Left hindlimb (tissue), 1 donor: ENCODE measurements at places on chromosomes 6 and 20.

DNA sequence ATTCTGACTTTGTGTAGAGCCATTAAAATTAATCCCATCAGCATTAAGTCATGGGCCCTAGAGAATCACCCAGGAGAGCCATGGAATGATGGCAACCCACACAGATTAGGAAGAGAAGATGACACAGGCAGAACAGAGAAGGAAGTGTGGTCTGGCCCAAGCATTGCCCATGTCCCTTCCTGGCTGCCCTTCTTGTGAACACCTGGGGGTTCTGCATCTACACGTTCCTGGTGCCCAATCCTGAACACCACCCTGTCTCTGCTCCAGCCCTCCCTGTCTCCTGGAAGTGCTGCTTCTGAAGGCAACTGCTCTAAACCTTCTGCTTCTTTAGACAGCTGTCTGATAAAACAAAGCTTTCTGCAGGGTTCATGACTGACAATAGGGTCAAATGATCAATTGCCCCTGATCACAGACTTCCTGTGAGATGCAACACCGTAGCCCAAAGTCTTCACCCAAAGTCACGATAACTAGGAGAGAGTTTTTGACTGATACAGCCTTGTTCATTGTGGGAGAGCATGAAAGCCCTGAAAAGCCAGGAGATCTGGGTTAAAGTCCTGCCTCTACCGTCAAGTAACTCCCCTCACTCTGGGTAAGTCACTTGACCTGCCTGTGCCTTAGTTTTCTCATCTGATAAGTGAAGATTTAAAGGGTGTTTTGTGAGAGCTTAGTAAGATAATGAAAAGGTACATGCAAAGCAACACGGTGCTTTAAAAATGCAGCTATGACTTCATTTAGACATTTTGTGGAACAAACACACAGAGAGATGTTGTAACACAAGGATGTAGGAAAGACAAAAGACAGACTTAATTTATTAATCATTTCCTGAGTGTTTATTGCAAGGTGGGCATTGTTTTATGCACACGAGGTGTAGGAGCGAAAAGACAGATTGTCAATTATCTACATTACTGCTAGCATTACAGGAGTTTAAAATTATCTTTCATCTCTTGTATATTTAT lies 291.2 kb upstream of the STXBP5 start:
- DNase-seq: no peak

DNA sequence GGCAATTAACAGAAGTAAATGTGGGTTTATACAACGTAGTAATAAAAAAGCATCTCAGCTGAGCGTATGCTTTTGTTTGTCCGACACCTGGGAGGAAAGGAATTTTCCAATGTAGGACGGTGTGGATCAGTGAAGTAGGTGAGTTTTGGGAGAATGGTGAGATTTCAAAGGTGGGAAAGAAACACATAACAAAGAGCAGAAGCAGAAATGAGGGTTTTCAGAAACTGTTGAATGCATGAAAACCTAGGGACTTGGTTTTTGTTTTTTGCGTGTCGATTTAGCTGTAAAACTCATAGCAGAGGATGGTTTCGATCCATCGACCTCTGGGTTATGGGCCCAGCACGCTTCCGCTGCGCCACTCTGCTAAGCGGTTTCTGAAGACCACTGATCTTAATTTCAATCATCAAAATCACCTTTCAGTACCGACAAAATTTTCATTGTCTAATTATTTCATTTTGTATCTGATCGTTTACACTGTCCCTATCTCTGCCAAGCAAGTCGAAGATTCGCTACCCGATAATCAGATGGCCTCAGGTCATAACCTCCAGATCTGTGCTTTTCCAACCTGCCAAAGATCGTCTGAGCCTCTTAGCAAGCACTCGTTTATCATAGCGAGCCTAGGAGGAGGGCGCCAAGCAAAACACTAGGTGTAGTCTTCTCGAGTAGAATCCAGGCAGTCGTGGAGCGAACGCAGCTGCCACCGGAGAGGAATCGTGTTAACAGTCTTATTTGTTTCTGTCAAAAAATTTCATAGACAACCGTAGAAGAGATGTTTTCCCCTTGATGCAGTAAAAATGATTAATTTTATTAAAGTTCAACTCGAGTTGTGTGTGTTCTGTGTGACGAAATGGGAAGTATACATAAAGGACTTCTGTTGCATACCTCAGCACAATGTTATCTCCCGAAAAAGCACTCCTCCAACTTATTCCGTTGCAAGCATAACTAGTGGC lies 20.9 kb upstream of the POM121L2 start:
- no peak for DNase-seq

GRCh38 chr6:51963980-51964379 lies 123.4 kb downstream of the PKHD1 start:
- no peak for DNase-seq

GRCh38 chr6:11271228-11272020 lies 39.0 kb upstream of the NEDD9 start:
- no peak for DNase-seq

- DNase-seq: no peak
These were observed 11.2 kb downstream of the BCL2L1 start for GRCh38 chr20:31711179-31712111.

- no peak for DNase-seq
These were observed 2.6 kb downstream of the ZNFX1 start for GRCh38 chr20:49275216-49275615.

GRCh38 chr6:409370-409972 lies 17.9 kb downstream of the IRF4 start:
- DNase-seq: no peak

GRCh38 chr6:132661906-132662305 lies 2.9 kb upstream of the TAAR1 start:
- no peak for DNase-seq

GRCh38 chr6:104404377-104404776 lies 455.3 kb downstream of the HACE1 start:
- DNase-seq: no peak

DNA sequence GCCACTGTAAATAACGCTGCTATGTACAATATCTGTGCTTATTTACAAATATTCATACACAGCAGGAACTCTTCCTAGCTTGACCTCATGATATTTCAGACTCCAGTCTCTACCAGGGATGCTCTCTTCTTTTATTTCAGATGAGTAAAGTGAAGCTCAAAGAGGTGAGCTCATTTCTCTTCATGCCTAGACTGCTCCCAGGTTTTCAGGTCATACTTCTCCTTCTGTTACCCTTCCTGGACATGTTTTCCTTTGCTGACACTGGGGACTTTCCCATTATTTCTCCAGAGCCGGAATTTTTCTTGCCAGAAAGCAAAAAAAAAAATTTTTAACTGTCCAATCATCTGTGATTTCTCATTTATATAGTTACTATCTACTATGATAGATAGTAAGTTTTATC lies 147.2 kb upstream of the DST start:
- DNase-seq: no peak

DNA sequence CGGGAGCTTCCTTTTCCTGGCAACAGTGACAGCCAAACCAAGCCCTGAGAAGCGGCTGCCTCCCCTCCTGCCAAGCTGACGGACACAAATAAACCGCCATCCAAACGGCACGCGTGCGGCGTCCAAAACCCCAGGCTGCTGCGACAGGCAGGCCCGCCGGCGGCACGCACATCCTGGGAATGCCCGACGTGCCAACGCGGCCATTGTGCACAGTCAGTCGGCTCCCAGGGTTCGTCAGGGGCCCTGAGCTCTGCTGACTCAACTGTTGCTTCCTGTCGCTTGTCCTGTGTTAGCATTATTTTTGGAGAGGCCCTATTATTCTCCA lies 6.8 kb downstream of the JAG1 start:
- DNase-seq: no peak

- DNase-seq: no peak
These were observed 17.5 kb upstream of the CCN2 start for GRCh38 chr6:131968656-131969055.

DNA sequence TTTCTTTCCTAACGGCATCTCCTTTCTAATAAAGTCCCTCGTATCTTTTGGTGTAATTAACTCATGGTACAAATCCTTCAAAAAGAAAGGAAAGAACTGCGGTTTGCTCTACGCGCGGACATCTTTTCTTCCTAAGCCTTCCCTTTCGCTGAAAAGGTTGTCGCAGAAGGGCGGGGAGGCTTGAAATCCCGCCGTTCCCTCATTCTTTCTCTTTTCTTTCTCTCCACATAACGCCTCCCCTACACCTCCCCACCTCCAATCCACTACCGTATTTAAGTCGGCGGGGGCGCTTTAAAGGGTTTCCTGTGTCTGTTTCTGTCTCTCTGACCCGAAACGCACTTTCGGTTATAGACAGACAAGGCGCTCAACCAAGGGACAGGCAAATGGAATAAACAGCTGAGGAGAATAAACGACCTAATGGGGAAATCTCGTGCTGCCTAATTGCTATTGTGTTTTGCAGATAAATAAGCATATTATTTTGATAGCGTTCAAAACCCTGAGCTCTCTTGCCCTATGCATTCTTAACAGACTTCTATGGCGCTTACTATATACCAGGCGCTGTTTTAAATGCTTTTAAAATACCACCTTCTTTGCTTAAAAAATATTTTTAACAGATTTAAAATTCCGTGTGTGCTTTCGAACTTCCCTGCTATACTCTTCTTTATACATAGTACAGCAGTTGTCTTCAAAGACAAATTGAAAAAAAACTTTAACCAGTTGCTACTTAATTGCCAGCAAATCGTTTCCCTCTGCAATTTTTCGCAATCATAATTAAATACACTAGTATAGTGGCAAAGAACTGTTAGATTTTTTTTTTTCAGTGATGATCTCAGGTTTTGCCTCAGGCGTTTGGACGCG lies 2.5 kb upstream of the HEY2 start:
- DNase-seq: peak; percentile 68

- no peak for DNase-seq
These were observed 119.7 kb downstream of the FYN start for GRCh38 chr6:111753573-111753972.

DNA sequence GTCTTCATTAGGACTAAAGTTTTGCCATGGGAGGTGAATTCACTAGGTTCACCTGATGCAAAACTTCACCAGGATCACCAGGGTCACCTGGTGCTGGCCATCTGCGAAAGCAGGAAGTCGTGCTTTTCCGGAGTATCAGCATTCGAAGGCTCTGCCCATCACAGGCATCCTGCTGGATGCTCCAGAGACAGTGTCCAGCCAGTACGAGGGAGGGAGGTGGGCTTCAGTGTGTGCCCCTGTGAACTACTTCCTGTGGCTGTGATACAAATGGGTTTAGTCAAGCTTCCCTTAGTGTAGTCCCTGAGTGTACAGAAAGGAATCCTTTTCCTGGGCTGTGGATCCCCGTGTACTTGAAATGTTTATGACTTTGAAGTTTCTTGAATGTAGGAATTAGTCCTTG lies 3.4 kb upstream of the RPS6KA2 start:
- no peak for DNase-seq

GRCh38 chr6:44742828-44743372 lies 355.4 kb downstream of the CDC5L start:
- no peak for DNase-seq

DNA sequence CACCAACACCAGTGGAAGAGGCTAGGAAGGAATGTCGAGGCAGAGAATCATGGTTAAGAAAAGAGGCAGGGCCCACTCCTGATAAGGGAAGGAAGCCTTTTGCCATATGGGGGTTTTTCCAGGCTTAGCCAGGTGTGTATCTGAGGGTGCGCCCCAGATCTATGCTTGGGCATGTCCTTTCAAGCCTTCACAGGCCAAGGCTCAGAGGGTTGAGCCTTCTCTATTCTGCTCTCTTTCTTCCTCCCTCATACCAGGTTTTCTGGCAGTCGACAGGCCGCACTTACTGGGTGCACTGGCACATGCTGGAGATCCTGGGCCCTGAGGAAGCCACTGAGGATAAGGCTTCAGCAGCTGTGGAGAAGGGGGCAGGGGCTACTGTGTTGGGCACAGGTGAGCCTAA lies 4.7 kb downstream of the CUL9 start:
- DNase-seq: no peak

- DNase-seq: no peak
These were observed 269.3 kb downstream of the ARHGAP18 start for GRCh38 chr6:129440691-129441090.

DNA sequence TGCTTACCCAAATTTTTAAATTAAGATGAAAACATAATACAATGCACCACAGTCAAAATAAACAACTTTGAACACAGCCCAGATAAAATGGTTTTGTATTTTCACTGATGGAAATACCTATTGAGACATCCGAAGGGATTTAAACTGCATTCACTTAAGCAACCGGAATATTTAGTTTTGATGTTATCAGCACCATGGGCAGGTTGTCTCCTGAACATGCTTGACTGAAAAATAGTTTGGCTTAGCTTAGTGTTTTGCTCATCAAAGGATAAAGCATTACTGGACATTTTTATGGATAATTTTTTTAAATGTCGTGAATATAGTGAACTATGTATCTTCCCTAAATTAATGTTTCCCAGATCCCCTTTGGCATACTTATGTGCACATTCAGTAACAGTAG lies 177.5 kb downstream of the GJA1 start:
- no peak for DNase-seq
